ENCODE measurements at places on chromosomes 6 and 20.

DNA sequence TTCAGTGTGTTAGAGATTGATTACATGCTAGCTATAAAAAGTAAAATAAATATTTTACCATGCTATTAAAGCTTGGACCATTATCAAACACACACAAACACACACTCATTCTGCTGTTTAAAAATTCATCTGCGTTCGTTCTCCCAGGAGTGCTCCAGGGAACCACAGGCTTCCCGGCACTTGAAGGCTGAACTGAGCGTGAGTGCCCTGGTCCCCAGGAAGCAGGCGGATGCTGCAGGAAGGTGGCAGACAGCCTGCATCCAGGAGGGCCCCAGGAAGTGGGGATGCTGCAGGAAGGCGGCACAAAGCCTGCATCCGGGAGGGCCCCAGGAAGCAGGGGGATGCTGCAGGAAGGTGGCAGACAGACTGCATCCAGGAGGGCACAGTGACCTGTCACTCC is 147.2 kb upstream of the SNX9 start:
- DNase-seq: no peak

- no peak for DNase-seq
Measured at GRCh38 chr20:17995967-17996819, 27.4 kb downstream of the MGME1 start.

GRCh38 chr6:142929751-142930358 is 15.1 kb downstream of the HIVEP2 start:
- DNase-seq: no peak

GRCh38 chr6:169827290-169827717 is 75.9 kb downstream of the ERMARD start:
- DNase-seq: no peak

DNA sequence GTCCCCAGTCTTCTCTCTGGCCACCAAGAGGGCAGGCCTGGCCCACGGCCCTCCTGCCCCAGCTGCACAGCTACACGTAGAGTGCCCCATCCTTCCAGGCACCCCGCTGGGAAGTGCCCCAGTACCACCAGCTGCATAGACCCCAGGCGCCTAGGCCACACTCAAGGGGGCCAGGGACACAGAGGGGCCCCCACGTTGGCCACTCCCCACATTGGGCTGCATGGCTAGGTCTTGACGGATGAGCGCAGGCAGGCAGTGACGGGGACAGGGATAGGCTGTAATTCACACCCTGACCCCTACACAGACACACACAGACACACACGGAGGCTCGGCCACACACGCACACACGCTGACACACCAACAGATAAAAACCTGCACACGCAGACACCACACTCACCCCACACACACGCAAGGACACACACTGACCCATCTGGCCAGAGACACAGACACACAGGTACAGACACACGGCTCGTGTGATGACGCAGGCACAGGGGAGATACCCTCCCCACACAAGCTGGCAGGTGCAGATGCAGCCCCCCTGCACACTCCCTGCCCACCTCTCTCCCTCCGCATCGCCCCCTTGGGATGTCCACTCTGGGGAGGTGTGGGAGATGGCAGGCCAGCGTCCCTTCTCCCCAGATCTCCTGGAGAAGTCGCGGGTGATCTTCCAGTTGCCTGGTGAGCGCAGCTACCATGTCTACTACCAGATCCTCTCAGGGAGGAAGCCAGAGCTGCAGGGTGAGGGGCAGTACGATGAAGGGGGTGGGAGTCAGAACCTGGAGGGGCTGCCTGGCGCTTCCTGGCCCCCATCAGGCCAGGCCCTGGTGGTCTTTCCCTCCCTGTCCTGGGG is 30.0 kb downstream of the MYH7B start:
- no peak for DNase-seq
